ENCODE measurements at places on chromosomes 6 and 20. TPM values are rescaled to one million over a fixed set of nuclear protein-coding genes. Genes with fewer than 3 reads are reported as not detected.

The PTCRA gene
- not detected for total RNA-seq

- no peak for DNase-seq
Observed at GRCh38 chr6:53752856-53753255, 41.9 kb upstream of the LRRC1 start.

DNA sequence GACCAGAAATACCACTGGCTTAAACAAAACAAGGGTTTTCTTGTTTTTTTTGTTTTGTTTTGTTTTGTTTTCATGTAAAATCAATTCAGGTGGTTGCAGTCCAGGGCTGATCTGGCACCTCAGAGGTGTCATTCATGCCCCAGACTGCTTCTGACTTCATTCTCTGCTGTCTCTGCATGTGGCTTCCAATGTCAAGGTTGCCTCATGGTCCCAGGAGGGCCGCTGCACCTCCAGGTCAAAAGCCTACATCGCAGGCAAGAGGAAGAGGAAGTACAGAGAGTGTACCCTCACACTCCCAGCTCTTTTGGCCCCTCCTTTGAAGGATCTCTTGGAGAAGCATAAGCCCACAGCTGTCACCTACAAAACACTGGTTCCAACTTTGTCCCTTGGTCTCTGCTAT is 1.4 kb upstream of the BTN3A1 start:
- DNase-seq: no peak

The FAM217A gene
- total RNA-seq: not detected

GRCh38 chr6:148342350-148343046 is at the start of gene SASH1:
Gene SASH1 (plus strand): TSS chr6:148342838. CDS start chr6:148343068, 230 bp downstream.
- peak; percentile 57 for DNase-seq

GRCh38 chr20:39524371-39524911 is 562.3 kb downstream of the DHX35 start:
- no peak for DNase-seq

The PROKR2 gene
- 0.86 TPM for total RNA-seq

DNA sequence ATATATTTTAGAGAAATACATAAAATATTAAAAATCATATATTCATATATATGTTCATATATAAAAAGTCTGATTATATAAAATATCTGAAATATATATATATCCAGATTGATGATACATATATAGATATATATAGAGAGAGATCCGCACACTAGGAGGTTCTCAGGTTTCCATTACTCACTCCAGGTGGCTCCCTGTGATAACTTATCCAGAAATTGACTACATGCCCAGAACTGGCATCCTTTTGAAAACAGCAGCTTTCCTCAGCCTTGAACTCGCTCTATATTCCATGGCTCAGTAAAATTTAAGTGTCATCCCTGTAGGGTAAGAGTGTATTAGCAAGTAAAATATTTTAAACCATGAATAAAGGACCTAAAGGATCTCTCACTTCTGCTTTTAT is 206.8 kb downstream of the TINAG start:
- DNase-seq: no peak

DNA sequence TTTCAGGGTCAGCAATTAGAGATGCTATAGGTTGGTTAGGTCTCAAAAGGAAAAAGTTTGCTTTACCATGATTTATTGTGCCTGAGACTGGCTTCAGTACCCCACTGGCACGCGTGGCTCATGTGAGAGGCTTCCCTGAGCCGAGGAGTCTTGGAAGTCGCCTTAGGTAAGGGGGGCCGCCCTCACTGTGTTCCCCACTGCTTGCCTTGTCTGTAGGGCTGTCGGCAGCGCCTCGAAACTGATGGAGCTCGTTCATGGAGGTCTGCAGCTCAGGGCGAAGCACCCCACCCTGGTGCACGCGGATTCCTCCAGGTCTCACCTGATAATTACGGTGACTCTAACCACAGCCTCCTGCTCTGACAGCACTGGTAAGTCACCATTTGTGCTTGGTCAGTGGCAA is 39.2 kb downstream of the FRMD1 start:
- DNase-seq: no peak

DNA sequence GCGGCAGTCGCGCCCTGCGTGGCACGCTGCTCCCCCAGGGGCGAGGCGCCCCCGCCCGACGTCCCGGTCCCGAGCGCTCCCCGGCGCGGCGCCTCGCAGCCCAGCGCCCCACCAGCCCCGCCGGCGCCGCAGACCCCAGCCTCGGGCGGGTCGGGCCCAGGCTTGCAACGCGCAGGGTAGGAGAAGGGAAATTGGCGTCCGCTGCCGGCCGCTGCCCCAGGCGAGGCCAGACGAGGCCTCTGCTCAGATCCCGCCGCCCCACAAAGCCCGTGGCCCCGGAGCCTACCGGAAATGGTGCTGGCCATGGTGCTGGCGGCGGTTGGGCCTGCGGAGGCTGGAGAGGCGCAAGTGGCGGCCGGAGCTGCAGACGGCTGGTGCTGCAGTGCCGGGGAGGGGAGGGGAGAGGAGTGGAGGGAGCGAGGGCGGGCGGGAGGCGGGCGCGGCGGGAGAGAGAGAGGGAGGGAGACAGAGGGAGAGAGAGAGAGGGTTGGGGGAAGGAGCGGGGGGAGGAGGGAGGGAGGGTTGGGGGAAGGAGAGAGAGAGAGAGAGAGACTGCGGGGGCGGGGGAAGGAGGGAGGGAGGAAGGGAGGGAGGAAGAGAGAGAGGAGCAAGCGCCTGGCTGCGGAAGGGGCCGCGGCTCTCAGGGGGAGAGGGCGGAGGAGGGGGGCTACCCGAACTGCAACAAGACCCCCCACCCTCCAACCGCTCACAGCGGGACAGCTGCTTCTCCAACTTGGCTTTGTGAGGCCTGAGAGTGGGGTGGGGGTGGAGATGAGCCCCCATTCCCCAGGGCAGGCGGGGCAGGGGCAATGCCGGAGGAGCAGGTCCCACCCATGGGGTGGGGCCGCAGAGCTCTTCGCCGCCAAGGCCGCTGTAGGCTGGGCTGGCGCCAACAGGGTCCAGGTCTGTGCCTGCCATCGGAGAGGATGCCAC is at the start of gene STMN3:
TSS of gene STMN3 (minus strand) at position 384 of the 933 bp plus-strand sequence. CDS start at position 305, 79 bp downstream.
- peak; percentile 95 for DNase-seq

- DNase-seq: no peak
Observed at GRCh38 chr20:37249304-37249703, 12.3 kb downstream of the GHRH start.

Data from glutamatergic neuron (in vitro differentiated cells).